ENCODE measurements at places on chromosomes 1 and 21.
A peak's percentile ranks its signal among the peaks of the same experiment; 100 is the strongest.

DNA sequence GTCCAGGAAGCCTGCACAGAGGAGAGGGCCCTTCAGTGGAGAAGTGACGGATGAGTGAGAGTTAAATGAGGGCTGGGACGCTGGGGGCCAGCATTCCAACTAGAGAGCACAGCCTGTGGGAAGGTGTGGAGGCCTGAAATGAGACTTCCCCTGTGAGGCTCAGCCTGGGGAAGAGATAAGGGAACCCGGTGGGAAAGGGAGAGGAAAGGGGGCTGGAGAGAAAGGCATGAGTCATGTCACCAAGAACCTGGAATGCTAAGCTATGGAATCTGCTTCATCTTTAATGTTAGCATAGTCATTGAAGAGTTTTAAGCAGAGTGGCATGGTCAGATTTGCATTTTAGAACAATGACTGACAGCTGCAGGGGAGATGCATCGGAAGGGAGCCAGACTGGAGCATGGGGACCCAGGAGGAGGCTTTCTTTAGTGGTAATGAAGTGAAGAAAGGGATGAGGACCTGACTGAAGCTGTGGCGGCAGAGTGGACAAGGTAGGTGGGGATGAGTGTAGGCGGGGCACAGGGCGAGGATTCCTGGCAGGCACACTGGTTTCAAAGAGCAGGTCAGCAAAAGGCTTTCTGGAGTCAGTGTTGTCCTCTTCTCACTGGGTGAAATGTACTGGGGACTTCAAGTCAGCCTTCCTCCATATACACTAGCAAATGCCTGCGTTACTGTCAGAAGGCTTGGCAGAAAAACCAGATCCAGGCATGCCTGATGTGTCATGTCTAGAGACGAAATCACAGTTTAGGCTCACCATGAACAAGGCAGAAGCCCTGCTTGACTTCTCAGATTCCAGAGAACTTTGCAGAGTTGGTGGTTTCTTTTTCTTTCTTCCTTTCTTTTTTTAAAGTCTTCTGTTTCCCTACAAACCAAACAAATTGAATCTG is 8.0 kb downstream of the RGL1 start:
- no peak for DNase-seq

DNA sequence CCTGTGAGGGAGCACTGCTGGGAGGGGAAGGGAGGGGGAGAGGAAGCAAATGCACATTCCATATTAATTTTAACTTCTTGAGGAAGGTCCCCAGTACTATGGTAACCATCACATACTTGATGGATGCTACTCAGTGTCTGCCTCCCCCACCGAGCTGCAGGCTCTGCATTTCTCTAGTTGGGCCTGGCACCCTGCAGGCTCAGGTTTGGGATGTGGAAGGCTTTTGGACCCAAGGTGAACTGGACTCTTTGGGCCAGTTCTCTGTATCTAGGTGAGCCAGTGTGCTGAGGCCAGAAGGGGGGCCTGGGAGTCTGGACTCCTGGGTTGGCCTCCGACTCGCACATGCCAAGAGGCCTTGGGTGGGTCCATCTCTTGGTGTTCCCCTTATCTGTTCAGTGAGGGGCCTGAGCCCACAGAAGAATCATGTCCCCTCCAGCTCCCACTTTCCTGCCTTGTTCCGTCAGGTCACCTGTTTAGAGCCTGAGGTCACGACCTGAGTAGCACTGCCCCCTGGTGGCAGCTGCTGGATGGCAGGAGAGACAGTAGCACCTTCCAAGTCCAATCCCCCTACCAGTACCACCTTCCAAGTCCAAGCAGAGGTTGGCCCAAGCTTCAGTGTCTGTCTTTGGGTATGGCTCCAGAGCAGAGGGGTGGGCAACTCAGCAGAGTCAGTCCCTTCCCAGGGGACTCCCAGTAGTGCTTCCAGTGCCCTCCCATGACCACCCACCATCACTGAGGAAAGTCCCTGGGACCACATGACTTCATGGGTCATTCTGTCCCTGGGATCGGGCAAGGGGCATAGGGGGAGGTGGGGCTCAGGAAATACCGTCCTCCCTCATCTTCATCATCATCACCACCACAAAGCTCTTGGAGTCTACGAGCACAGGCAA is 241.8 kb downstream of the TRABD2B start:
- DNase-seq, result no peak

DNA sequence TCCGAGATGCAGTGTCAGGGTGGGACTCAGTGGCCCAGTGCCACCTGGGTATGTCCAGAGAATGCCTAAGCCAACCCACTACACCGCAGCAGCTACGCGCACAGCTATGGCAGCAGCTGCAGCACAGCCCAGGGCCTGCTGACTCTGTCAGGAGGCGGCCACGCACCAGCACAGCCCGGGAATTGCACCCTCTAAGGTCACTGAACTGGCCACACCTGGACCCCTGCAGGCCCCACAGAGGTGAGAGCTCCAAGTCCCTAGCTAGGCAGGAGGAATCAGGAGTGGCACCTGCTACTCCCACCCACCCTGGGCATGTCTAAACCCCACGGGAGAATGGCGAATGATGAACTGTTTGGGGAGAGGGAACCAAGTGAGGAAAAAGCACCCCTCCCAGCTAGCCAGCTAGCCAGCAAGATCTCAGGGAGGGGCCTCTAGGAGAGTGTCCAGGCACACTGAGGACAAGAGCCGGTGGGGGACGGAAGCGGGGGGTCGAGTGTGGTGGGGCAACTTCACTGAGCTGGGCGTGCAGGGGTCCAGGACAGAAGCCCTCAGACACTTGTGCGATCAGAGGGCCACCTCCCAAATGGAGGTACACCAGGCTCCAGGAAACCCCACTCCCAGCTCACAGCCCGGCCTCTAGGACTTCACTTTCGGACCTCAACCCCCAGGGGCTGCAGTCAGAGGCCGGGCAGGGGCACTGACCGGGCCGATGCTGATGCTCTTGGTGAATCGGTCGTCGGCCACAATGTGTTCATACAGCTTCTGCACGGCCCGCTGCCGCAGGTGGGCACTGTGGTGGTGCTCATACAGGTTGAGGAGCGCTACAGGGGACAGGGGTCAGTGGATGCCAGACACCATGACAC is 13.9 kb downstream of the LSS start:
- no peak for DNase-seq

- peak; percentile 71 for DNase-seq
These were observed 103.6 kb downstream of the KIF26B start for GRCh38 chr1:245258271-245258920.

GRCh38 chr1:59641836-59642235 is 172.9 kb upstream of the HOOK1 start:
- no peak for DNase-seq

DNA sequence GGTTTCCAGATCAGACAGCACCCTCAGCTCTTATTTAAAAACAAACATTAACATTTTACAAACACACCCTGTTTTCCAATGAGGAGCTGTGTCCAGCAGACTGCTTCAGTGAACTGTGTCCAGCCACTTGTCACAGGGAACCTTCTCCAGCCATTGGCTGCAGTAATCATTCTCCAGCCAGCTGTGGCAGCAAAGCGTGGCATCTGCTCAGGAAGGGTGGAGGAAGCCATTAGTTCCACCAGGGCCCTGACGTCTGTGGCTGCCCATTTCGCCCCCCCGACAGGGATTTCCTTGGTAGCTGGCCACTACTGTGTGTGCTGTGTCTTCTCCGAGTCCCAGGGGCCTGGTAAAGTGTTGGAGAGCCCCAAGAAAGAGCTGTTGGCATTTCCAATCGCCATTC is 62.9 kb upstream of the SELENON start:
- DNase-seq, result no peak

DNA sequence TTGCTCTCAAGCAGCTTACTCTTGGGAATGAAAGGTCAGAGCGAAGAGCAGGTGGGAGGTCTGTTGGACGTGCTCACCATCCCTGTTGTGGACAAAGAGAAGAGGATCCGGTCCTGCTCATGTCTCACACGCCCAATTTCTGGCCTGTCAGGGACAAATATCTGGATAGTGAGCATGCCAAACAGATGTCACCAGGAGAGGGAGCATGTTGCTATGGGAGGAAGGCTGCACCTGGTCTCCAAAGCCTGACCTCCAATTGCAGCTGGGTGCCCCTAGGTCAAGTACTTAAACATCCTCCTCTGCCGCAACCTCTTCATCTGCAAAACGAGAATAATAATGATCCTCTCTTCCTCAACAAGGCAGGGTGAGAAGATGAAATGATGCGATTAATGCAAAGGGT is 53.4 kb downstream of the DMRTA2 start:
- no peak for DNase-seq

DNA sequence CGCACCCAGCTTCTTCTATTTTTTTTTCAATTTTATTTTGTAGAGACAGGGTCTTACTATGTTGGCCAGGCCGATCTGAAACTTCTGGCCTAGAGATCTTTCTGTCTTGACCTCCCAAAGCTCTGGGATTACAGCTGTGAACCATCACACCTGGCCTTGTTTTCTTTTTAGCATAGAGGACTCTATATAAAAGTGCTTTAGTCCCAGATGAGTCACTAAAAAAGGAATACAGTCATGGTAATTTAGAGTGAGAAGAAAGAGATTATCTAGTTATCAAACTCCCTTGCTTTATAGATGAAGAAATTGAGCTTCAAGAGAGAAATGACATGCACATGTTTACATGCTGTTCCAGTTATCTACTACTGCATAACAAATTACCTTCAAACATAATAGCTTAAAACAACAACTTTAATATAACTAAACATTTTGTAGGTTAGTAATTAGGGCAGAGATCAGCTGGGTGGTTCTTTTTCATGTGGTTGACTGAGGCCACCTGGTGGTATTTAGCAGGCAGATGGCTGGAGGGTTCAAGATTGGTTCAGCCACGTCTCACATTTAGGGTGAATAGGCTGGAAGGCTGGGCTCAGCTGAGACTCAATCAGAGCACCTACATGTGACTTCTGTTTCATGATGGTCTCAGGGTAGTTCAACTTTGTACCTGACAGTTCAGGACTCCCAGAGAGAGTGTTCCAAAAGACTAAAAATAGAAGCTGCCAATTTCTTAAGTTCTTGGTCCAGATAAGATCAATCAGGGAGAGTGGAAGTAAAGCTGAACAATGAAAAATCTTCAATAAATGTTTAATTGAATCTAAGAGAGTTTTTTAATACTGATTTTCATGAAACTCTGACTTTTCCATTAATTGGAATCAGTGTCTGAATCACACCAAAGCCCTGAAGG is 16.9 kb upstream of the MTF2 start:
- DNase-seq, result peak; percentile 4

- DNase-seq, result no peak
These were observed 869 bp downstream of the KCNA3 start for GRCh38 chr1:110673805-110674336.

- DNase-seq, result no peak
These were observed 43.5 kb downstream of the CD34 start for GRCh38 chr1:207867136-207868109.

- DNase-seq, result no peak
These were observed 153.9 kb upstream of the SPAG17 start for GRCh38 chr1:118338936-118339335.

- DNase-seq, result no peak
These were observed 50.2 kb upstream of the USP25 start for GRCh38 chr21:15679630-15680029.

DNA sequence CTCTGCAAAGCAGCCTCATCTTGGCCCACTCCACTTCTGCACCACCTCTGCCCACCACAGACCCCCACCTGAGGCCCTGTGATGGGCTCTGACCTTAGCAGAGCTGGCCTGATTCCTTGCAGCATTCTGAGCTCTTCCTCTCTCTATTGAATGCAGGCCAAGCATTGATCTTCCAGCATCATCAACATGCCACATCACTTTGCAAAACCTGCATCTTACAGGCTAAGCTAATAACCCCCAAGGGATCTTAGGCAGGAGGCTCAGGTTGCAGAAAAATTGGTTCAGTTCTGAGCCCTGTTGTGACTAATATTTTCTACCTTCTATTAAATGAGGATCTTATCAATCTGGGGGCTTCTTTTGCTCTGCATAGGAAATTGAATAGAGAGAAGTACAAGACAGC is 78.7 kb downstream of the ATP1A1 start:
- DNase-seq, result no peak

- DNase-seq, result no peak
These were observed 47.4 kb downstream of the KCNN3 start for GRCh38 chr1:154822717-154823116.

GRCh38 chr1:202176949-202177927 is 16.4 kb upstream of the LGR6 start:
- DNase-seq, result no peak

- DNase-seq, result no peak
These were observed 4.5 kb downstream of the PLXNA2 start for GRCh38 chr1:208239473-208240381.

DNA sequence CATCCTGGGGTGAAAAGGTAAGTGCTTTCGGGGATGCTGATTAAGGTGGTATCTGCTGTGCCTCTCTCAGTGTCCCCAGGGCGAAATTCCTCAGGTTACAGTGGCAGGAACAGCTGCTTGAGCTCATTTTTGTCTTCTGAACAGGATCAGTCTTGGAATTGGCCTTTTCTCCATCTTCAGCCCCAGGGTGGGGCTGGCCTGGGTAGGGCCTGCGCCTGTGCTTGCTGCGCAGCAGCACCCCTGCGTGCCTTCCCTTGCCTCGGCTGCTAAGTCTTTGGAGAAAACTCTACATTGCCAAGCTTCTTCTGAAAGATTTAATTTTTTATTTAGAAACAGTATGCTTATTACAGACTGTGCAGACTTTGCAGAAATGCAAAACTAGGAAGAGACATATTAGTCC is 41.7 kb downstream of the ADARB1 start:
- DNase-seq, result no peak

GRCh38 chr1:36855699-36856494 is 178.4 kb downstream of the GRIK3 start:
- DNase-seq, result peak; percentile 38

DNA sequence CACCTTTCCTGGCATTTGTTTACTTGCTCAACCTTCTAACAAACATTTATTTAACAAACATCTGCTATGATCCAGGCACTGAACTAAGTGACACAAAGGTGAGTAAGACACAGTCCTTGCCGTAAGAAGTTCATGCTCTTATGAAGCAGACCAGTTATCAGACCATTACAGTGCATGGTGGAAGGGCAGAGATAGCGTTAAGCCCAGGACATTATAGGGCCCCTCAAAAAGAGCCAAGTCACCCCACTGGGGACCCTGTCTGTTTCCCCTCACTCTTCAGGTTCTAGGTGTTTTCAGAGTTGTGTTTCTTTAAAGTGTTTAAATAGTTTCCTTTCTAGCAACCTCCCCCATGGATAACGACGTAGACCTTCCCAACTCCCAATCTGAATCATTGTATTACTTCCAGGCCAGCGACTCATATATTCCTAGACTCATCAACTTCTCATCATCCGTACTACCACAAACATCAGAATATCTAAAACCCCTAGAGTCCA is 39.3 kb downstream of the TCP10L start:
- DNase-seq, result no peak
